ENCODE measurements at places on chromosomes 3 and 15.

DNA sequence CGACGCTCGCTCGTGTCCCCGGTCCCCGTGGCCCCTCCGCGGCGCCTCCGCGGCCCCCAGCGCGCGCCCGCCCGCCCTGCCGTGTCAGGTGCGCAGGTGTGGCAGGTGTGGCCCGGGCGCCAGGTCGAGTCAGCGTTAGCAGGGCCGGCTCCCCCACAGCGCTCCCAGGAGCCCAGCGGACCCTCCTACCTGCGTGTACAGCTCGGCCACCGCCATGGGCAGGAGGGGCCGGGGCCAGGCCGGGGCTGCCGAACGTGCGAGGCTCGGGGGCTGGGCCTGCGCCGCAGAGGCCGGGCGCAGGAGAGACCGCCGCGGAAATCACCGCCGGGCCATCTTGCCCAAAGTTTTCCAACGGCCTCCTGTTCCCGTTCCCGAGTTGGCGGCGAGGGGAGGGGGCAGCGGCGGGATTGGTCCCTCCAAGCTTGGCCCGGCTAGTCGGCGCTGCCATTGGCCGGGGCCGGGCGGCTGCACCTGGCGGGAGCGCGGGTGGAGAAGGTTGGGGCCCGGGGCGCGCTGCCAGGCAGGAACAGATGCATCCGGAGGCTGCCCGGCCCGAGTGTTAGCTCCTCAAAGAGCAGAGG is at the start of gene MYO5C:
TSS of gene MYO5C (minus strand) at position 384 of the 581 bp plus-strand sequence. CDS start at position 216, 168 bp downstream.
- no peak for DNase-seq

- DNase-seq, result no peak
Measured at GRCh38 chr3:137222736-137223225, 265.0 kb downstream of the IL20RB start.

DNA sequence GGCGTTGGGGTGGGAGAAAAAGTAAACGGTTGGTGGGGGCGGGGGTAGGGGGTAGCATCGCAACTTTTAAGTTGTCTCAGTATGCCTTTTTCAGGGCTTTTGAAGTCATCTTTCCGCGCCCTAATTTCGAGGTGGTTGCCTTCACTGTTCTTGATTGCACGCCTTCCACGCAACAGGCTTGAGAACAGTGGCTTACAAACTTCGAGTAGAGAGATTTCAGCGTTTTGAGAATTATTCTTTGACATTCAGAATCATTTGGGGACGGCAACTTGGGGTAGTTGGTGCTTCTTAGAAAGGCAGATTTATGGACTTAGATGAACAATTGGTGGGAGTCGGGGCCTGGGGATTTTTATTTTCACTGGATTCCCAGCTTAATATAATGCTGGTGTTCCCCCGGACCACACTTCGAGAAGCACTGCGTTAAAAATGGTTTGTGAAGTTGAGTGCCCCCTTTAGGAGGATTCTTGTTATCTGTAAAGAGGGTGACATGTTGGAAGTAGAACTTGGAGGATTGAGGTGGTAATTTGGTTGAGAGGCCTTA is 880 bp downstream of the PPP4R2 start:
- DNase-seq, result peak; percentile 9

- no peak for DNase-seq
Measured at GRCh38 chr15:66964111-66964738, 101.2 kb upstream of the SMAD3 start.

- DNase-seq, result no peak
Measured at GRCh38 chr3:80238606-80239005, 470.8 kb upstream of the ROBO1 start.

GRCh38 chr3:156718622-156719306 is 44.4 kb downstream of the TIPARP start:
- no peak for DNase-seq

DNA sequence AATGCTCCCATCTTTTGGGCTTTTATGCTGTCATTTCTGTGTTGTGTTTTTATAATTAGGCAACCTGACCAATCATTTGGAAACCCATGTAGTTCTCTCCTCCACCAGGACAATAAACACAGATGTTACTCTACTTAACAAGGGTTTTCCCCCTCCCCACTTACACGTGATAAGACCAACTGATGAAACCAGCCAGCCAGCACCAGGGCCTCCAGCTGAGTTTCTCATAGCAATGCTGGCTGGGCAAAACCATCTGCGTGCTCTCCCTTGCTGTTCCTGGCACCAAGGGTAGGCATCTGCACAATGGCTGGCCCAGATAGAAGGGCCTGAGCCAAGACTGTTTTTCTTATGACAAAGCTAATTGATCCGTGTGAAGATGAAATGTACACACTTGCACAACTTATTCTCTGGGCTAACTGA is 310.4 kb downstream of the PLCL2 start:
- DNase-seq, result no peak

- no peak for DNase-seq
Measured at GRCh38 chr15:49832511-49832910, 211.7 kb downstream of the DTWD1 start.

- no peak for DNase-seq
Measured at GRCh38 chr3:166283840-166284239, 446.6 kb upstream of the BCHE start.

Data from stimulated activated CD8-positive, alpha-beta memory T cell treated with anti-CD3 and anti-CD28 coated beads, Interleukin-2, amount 100 ng/mL, for 1 hour (primary cell).